ENCODE measurements at places on chromosomes 3 and 15. TPM values are rescaled to one million over a fixed set of nuclear protein-coding genes. Genes with fewer than 3 reads are reported as not detected.

The NOX5 gene
- 1.0 TPM for total RNA-seq

The GRAMD2A gene
- 7.5 TPM for total RNA-seq

The PRKAR2A gene
- 29.5 TPM for total RNA-seq

The IMPG2 gene
- 0.04 TPM for total RNA-seq

The ZPLD1 gene
- total RNA-seq: 0.72 TPM

The SLC24A5 gene
- total RNA-seq: not detected

All from hair follicular keratinocyte (primary cell).